Motor neuron (in vitro differentiated cells): ENCODE measurements at places on chromosomes 7 and 10.

DNA sequence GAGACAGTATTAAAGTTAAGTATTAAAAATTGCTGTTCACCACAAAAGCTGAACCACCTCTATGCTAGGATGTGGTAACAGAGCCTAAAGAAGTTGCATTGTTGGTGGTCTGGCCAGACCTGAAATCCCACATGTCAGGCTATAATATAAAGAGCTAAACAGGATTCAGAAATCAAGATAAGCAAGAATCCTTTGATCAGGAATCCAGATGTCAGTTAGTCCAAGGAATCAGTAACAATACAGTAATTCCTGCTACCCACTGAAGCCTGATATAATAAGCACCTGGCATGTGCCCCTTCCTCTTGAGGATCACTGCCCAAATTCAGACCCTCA, 48.9 kb downstream of the ZNF277 start:
- no peak for ATAC-seq

- ATAC-seq, result no peak
Observed at GRCh38 chr7:27185013-27185853, at the start of gene HOXA11. HOXA11 (minus strand) TSS chr7:27185232; CDS start chr7:27185144, 88 bp downstream.

DNA sequence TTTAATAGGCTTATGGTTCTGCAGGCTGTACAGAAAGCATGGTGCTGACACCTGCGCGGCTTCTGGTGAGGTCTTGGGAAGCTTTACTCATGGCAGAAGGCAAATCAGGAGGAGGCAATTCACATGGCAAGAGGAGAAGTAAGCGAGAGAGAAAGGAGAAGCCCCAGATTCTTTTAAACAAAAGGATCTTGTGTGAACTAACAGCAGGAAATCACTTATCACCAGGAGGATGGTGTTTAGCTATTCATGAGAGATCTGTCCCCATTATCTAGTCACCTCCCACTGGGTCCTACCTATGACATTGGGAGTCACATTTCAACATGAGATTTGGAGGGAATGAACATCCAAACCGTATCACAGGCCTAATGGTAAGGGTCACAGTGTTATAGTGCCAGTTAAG, 678.0 kb upstream of the KCND2 start:
- ATAC-seq, result no peak

GRCh38 chr7:28389504-28390395, 22.6 kb upstream of the CREB5 start:
- ATAC-seq, result peak; percentile 74

DNA sequence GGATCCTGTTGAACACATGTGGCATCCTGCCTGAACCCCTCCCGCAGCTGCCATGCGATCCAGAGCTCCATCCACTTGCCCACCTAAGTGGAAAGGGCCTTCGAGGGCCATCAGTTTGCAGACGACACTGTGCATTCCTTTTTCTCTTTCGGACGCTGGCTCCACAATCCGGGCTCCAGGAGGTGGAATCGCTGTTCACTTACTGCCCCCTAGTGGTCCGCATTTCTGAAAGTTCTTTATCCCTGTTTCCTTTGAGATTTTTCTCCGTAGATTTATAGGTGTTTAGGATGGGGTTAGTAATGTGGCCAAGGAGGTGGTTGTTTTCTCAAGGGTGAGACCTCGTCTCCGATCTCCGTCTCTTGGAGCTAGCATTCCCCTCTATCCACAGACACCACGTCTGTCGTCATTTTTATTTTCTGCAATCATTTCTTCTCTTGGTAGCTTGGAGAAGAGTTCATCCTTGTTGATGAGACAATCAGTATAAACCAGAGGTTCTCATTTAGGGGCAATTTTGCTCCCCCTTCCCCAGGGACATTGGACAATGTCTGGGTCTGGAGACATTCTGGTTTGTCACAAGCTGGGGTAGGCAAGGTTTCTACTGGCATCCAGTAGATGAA, 204.6 kb downstream of the ARHGAP21 start:
- peak; percentile 86 for ATAC-seq

- no peak for ATAC-seq
Observed at GRCh38 chr7:114392686-114393085, 21.9 kb upstream of the FOXP2 start.

DNA sequence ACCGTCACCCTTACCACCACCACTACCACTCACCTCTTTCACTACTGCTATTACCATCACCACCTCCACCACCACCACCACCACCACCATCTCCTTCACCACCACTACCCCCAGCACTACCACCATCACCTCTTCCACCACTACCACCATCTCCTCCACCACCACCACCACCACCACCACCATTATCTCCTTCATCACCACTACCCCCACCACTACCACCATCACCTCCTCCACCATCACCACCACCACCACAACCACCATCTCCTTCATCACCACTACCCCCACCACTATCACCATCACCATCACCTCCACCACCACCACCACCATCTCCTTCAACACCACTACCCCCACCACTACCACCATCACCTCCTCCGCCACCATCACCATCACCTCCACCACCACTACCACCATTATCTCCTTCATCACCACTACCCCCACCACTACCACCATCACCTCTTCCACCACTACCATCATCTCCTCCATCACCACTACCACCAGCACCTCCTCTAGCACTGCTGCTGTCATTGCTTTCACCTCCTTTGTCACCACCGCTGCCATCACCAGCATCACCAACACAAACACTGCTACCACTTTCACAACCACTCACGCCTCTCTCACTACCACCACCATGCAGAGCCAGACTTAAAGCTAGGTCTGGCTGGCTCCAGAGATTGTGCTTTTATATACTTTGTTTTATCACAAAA, 109.3 kb downstream of the ICA1 start:
- ATAC-seq, result no peak

DNA sequence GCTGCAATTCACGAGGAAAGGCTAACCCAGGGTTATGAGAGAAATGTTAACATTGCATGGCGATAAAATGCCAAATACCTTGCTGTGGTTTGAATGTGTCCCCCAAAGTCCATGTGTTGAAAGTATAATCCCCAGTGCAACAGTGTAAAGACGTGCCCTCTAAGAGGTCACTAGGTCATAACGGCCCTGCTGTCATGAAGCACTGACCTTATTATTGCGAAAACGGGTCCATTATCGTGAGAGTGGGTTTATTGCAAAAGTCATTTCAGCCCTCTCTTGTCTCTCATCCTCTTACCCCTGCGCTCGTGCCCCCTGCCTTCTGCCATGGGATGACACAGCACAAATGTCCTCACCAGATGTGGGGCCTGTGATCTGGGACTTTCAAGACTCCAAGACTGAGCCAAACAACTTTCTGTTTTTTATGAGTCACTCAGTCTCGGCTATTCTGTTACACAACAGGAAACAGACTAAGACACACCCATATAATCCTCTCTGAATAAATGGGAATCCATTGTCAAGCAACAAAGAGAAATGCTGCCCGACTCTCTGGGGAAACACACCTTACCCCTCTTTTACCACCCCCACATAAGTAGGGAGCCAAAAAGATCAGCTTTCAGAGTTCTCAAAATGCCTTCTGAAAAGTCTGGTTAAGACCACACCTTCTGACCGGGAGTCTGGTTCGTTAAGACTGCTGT, 73.1 kb upstream of the UCN3 start:
- ATAC-seq, result peak; percentile 98
